Sciatic nerve (tissue), 2 donors: ENCODE measurements at places on chromosomes 1 and 21.

DNA sequence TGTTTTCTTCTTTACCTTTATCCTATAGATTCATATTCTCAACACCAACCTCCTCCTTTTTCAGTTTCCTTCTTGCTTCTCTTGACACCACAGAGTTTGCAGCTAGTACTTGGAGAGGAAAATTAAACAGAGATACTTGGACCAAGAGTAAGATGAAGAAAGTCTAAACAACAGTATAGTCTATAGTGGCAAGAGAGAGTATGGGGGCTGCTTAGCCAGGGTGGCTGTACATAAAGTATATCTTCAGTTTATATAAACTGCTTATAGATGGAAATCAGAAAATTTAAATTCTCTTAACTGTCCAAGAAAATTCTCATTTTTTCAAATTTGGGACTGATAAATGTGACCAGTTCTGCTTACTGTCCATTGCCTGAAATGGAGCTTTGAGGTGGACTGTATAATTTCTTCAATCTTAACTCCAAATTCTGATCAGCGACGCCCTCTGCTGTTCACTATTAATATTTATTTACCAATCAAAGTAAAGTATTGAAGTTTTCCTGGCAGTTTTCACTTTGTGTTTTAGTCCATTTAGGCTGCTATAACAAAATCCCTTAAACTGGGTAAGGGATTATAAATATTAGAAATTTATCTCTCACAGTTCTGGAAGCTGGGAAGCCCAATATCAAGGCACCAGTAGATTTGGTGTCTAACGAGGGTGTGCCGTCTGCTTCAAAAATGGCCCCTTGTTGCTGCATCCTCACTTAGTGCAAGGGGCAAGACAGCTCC is 14.8 kb upstream of the METTL18 start:
- DNase-seq, result no peak

DNA sequence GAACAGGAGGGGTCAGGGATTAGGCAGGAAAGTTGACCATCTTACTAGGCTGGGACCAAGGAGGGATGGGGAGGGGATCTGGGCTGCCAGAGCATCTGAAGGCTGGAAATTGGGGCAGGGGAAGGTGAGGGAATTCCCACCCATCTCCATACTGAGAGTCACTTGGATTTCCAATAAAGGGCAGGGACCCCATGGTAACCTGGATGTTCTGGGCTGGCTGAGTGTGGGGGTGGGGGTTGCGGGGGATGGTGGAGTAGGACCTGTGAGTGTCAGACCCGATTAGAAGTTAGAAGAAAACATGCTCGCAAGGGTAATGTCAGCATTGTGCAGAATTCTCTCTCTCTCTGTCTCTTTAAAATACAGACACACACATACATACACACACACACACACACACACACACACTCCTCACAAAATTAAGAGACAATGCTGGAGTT is 40.0 kb upstream of the EPS15 start:
- DNase-seq, result no peak

GRCh38 chr1:159142391-159142663 is 29.1 kb upstream of the CADM3 start:
- DNase-seq, result no peak

DNA sequence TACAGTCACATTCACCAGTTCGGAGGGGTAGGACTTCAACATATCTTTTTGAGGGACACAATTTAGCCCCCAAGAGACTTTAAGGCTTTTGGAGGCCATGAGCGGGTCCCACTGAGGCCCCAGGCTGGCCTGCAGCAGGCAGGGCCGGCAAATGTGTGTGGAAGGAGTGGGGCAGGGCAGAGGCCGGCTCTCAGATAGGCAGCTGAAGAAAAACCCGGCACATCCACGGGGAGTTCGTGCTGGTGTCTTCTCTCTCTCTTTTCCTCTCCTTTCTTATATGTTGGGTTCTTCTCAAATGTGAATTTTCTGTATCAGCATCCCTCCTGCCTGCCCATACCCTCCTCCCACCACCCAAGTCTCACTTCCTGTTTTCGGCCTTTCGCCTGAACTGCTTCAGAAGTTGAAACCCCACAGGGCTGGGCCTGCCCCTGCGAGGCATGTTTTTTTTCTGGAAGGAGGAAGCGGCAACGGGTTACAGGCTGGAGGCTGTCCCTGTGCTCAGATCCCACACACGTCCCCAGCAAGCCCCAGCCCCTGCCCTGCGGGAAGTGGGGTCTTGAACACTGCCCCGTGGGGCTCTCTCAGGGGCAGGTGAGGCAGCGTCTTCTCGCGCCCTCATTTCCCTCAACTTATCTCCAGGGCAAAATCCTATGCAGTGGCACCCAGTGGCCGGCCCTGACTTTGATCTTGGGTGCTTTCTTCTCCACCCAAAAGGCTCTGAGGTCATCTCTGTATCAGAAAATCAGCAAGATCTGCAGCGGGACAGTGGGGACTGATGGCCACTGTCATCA is 9.7 kb upstream of the UMODL1 start:
- DNase-seq, result no peak

DNA sequence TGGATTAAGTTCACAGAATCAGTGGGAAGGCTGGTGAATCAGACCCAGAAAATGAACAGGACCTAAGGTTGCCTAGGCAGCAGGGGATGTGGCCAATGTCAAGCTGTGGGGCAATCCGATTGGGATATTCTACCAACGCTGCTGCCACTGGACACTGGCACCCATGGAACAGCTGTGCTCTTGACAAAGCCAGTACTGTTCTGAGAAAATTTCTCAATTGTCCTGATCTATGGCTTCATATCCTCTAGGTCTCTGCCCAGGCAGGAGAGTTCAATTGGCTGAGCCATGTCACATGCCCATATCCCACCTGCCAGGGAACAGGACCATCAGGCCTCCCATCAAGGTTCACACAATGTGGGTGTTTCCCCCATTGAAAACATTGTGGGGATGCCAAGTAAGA is 6.2 kb downstream of the TACSTD2 start:
- DNase-seq, result no peak

DNA sequence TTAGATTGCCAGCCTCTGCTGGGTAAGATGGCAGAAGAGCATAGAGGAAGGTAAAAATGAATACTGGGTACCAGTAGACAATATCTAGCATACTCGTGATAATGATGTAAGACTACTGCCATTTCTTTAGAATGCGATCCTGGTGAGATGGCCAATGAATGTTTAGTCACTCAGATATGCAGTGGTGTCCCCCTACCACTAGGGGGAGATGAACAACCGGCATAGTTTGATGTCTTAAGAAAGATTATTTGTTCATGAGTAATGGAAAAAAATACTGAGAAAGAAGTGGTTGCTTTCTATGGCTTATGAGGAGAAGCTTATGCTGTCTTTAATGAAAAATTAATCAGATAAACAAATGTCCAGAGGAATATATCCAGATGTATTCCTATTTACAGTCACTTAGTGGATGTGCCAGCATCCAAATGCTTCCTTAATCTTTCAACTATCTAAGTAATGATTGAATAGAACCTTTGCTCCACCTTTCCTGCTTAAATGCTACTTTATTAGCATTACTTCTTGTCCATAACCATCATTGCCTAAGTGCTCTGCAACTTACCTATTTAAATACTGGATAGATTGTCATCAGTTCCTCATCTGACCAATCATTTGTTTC is 256.6 kb downstream of the ST6GALNAC3 start:
- no peak for DNase-seq

GRCh38 chr1:1402072-1402900 is 3.2 kb upstream of the CCNL2 start:
- DNase-seq, result no peak

DNA sequence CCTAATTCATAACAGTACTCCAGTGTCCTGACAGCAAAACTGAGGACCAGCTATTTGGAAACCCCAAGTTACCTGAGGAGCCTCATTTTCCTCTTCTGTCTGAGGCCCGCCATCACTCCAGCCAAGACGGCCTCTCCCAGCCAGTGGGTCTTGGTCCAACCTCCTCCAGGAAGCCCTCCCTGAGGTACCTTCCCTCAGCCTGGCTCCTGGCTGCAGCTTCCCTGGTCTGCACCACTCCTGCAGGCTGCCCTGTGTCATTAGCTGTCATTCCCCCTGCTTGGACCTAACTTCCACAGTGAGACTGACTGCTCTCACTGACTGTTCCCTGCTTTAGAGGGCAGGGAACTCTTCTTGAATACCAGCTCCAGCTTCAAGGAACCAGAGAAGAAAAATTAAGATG is 33.0 kb downstream of the BCAR3 start:
- DNase-seq, result no peak

DNA sequence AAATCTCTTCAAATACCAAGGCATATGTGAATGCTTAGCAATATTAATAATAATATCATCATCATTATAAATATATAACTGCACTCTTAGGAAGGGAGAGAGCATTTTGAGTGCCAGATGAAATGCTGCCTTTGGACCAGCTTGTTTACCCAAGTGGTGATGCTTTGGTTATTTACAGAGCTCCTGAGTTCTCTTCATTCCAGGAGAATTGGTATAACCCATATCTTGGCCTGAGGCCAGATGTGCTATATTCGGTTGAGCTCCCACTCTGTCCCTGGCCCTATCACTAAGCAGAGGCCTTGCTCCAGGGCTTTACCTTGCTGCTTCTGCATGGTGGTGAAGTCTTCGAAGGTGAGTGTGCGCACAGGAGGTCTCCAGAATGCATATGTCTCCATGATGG is 89.4 kb downstream of the TBX15 start:
- no peak for DNase-seq

GRCh38 chr1:93504247-93505033 is 56.5 kb downstream of the FNBP1L start:
- no peak for DNase-seq

DNA sequence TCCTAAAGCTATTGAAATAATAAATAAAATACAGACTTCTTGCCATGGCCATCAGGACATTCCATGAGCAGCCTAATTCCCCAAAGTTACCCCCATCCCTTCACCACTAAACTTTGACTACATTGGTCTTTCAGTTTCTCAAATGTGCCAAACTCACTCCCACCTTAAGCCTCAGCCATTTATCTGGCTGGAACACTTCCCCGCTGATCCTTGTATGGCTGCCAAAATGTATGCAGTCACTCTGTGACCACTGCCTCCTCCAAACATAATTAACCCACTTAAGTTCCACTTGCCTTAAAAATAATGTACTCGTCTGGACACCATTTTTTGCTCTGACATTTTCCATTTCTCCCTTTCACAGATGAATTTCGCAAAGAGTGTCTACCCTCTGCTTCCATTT is 407.4 kb downstream of the NTNG1 start:
- DNase-seq, result no peak

DNA sequence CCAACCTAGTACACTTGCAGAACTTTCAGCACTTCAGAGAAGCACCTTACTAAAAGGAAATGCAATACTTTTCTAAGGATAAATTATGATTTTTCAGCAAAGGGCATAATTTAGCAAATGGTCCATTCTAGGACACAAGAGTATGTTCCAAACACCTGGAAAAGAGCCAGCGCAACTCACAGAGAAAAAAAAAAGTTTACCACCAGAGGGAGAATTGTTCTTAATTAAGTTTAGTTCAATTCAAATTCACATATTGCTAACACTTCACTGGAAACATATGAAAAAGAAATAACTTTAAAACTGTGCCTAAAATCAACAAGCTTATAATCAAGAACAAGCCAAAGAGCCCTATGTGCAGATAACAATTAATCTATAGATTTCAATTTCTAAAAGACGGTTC is 338.1 kb downstream of the SEC16B start:
- no peak for DNase-seq

DNA sequence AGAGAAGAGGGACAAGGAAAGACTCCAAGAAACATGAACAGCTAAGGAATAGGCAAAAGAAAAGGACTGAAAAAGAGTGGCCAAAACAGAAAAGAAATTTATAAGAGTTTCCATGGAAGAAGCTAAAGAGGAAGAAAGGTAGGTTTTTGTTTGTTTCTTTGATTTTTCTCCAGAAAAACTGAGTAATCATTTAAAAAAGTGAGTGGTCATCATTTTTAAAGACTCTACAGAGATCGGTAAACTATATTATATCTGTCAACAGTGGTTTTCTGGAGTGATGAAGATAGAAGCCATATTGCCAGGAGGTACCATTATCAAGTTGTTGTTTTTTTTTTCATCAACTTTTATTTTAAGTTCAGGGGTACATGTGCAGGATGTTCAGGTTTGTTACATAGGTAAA is 202.4 kb downstream of the DNAH14 start:
- no peak for DNase-seq

DNA sequence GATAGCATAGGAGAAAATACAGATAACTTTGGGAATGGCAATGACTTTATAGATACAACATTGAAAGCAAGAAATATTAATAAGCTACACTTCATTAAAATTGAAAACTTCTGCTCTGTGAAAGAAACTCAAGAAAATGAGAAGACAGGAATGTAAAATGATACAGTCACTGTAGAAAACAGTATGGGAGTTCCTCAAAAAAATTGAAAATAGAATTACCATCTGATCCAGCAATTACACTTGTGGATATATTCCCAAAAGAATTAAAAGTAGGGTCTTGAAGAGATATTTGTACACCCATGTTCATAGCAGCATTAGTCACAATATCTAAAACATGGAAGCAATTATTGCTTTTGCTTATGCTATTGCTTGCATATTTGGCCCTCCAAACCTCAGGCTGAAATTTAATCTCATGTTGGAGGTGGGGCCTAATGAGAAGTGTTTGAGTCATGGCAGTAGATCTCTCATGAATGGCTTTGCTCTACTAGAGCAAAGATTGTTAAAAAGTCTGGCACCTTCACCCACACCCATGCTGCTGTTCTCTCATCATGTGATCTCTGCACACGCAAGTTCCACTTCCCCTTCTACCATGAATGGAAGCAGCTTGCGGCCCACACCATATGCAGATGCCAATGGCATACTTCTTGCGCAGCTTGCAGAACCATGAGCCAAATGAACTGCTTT is 15.3 kb upstream of the AHCYL1 start:
- DNase-seq, result no peak

- DNase-seq, result no peak
These were observed 1.3 kb downstream of the RIT1 start for GRCh38 chr1:155909894-155910293.

DNA sequence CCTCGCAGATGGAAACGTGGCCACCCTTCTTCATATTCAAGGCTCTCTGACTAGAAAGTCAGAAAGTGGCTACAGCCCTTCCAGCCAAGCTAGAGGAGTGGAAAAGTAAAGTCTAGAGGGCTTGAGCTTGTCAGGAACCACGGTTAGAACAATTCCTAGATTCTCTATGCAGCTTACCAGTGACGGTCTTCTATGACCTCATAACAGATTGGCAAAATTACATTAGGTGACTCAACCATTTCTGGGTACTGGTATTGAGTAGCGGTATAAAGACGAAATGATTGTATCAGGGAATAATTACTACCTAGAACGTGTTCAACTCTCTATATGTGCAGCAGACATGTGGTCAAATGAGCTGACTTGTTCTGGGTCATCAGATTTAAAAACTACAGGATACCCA is 155.0 kb upstream of the RUNX1 start:
- DNase-seq, result no peak

GRCh38 chr1:46497665-46498064 is 8.0 kb downstream of the DMBX1 start:
- DNase-seq, result no peak

DNA sequence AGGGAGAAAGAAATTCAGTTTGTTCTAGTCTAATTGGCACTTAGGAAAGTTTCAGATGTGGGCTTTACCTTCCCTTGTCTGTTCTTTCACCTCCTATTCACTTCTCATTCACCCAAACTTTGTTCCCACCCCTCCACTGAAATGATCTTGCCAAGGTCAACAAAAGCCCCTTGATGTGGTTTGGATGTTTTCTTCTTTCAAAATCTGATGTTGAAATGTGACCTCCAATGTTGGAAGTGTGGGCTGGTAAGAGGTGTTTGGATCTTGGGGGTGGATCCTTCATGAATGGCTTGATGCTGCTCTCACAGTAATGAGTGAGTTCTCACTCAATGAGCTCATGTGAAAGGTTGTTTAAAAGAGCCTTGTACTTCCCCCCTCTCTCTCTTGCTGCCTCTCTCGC is 379.3 kb downstream of the HHIPL2 start:
- no peak for DNase-seq
